ENCODE measurements at places on chromosomes 3 and 15. TPM values are rescaled to one million over a fixed set of nuclear protein-coding genes. Genes with fewer than 3 reads are reported as not detected.

SAXO2 gene
- 1.1 TPM for total RNA-seq

DNA sequence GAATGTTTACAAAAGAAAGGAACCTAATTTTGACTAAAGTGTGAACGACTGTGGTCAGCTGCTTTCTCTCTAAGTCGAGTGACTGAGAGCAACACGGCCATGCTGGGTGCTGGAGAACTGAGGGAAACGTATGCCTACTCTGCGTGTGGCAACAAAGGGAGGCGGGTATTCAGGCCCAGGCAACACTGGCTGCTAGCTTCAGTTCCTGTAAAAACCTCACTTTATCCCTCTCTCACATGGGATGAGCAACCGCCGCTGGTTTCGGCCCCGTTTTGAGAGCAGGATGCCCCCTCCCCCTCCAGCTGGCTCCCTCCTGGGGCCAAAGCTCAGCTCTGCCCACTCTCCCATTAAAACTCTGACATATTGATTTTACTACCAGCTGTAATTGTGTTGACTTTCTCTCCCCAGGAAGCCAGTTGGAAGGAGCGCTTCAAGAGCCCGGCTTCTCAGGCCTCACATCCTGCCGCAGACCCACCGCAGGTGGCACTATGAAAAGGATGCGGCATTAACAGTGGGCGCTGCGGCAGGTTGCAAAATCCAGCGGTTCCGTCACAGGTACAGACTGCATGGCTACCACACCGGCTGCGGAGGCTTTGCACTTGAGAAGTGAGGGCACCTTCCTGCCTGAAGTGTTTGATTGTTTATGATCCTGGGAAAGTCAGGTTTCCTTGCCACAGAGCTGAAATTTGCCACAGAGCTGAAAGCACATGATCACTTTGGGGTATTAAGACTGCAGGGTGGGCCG is 12.7 kb downstream of the PLXND1 start:
- DNase-seq: no peak

- no peak for DNase-seq
Measured at GRCh38 chr3:14329116-14329830, 73.1 kb upstream of the SLC6A6 start.

DNA sequence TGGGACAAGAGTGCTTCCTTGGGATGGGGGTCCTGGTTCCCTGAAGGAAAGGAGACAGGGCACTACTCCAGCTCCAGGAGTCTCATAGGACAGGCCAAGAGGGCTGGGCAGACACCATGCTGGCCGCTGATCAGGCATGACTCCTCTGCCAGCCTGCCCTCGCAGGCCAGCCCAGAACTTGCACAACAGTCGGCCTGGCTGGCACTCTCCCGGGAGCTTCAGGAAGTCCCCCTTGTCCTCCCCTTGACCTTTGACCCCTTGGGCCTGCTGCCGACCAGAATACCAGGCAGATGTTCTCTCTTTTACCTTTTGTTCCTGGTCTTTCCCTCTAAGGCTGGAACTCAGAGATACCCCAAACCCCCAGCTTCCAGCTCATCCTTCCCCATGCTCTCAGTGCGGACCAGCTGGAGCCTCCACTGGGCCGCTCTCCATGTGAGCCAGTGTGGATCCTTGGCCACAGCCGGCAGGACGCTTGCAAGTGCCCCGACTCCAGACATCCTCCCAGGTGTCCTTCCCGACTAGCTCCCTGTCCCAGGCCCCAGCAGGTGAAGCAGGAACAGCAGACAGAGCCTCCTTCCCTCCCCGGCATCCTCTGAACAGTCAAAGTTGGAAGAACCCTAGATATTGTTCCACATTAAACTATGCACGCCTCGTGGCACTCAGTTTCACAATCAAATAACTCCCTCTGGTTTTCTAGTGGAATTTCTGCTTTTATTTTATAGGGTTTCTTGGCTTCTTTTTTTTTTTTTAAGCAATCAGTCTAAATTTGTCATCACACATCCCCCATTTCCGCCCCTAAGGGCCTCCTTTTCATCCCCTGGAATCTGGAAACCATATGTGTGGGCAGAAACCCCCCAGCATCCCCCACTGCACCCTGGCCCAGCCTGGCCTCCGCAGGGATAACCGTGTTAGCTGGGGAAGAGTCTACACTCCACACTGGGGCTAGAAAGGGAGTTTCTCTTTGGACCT is 15.7 kb downstream of the VPS18 start:
- no peak for DNase-seq

DNA sequence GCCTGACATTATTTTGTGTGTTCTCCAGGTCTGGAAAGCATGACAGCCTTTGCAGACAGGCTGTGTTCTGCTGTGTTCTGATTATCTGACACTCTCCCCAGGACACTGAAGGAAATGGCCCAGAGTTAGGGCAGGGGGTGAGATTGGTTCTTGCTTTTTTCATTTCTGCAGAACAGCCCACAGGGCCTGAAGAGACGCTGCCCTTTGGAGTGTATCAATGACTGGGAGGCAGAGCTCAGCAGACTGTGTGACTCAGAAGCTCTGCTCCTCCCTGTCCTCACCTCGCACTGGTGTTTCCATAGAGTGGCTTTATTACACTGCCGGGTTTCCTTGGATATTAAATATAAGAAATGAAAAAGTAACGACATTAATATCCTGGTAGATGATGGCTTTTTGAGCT is 523.6 kb downstream of the NTRK3 start:
- no peak for DNase-seq

GRCh38 chr3:171444001-171444690 is 16.1 kb downstream of the TNIK start:
- DNase-seq: no peak

Measured in Panc1 (cell line).